ENCODE measurements at places on chromosomes 2 and 18.

DNA sequence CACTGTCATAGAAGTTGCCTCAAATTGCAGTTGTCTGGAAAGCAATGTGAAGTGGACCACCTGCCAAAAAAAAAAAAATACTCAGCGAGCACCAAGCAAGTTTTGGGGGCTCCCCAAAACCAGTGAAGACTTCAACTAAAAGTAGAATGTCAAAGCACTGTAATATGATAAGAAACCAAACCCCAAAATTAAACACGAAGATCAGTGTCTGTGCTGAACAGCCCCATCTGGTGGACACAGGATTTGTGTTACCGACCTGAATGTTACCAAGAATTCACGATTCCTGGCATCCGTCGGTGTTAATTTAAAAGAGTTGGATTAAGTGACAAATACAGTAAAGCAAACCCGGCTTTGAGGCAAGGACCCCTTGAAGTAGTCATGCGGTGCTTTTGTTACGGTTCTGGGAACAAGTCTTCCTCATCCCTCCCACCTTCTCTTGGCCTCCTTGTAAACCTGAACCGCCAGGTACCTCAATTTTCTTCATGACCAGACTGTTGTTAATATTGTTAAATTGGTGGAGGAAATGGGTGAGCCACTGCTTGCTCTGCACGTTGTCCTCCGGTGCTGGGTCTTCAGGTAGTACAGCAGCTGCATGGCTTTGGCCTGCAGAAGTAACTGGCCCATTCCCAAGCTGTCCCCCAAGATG lies 31.3 kb upstream of the SSB start:
- peak; percentile 43 for DNase-seq

DNA sequence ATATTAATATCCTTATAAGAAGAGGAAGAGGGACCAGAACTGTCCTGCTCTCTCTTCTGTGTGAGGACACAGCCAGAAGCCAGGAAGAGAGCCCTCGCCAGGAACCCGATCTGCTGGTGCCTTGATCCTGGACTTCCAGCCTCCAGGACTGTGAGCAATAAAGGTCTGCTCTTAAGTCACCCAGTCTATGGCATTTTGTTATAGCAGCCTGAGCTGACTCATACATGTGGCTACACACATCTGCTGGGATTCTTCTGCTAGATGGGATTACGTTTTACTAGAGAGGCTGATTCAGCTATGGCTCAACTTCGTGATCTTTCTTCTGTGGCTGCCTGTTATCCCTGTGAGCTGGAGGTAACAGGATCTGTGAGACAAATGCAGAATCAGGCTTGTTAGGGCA lies 29.6 kb downstream of the ARL4C start:
- DNase-seq, result no peak

DNA sequence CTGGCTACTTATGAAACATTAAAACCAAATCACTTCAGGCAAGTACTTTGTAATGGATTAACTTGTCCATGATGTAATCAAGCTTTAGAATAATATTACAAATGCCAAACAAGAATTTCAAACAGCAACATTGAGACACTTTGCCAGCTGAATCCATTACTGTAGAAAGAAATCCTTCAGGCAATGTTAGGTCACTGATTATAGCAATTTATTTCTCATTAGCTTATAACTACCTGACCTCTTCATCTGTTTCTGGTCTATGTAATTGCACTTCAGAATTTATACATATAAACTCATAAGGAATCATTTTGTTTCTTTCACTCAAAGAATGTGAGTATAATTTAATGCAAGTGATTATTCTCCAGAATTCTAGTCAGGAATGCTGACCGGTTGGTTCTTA lies 692.6 kb upstream of the TMEFF2 start:
- DNase-seq, result no peak

- DNase-seq, result no peak
These were observed 179.7 kb downstream of the GBX2 start for GRCh38 chr2:235988271-235989015.
